Upper lobe of right lung (tissue), 1 donor: ENCODE measurements at places on chromosomes 2 and 18.

DNA sequence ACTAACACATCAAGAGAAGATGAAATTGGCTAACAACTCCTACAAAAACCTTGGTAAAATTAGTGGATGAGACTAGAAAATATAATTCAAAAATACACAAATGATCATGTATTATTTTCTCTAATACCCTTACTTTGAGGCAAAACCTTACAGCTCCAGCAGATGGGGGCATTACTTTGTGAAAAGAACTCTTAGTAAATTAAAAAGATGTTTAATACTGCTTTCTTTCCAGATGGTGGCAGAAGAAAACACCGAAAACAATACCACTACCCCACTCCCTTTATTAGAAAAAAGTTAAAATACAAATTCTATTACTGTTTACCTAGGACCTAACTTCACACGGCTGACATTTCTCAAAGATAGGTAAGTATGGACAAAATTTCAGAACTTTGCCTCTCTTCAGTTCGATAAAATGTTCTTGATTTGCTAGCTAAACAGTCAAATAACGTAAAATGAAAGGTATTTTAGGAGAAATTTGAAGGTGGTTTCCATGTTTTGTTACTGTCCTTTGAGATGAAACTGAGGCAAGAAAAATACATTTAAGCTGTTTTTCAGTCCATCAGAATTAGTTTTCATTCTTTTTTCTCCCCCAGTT is 30.6 kb downstream of the ORC4 start:
- no peak for DNase-seq

DNA sequence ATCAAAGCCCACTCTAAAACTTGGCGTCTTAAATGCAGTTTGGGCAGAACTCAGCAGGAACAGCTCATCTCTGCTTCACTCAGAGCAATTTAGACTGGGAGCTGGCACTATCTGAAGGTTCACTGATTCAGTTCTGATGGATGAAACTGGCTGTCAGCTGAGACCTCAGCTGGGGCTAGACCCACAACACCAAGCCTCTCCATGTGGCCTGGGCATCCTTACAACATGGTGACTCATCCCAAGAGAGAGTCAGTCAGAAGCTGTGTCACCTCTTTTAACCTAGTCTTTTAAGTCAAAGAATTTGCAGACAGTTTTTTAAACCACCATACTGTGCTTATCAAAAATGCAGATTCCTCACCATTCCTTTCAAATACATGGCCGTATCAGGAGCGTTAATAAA is 62.6 kb upstream of the ZNF397 start:
- DNase-seq: no peak

DNA sequence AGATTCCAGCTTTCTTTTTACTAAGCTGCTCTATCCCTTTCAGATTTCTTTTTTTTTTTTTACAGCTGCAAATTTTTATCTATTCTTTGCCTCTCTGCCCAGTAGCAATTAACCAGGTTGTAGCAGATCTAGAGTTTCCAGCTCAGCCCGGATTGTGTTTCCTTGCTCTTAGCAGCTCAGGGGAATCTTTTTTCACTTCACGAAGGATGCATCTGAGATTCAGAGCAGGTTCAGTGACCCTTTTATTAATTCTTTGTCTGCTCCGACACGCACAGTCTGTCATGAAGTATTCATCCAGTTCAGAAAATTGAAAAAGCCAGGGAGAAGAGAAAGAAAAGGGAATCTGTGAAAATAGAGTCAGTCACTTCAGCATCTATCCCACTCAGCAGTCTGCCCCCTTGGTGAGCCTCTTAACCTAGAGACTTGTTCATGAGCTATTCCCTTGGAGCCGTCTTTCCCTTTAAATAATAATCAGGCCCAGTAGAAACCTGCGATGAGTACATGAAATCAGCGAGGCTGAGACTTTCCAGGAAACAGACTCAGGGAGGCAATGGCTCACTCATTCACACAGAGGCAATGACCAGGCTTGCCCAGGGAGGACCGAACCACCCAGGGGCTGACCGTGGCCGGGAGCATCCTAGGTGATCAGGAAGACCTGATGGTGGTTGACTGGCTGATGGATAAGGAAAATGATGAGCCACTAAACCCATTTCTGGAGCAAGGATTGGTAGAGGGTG is 103.4 kb upstream of the ITGA6 start:
- no peak for DNase-seq

- DNase-seq: peak; percentile 50
Observed at GRCh38 chr2:233434666-233435330, 80.5 kb downstream of the DGKD start.

DNA sequence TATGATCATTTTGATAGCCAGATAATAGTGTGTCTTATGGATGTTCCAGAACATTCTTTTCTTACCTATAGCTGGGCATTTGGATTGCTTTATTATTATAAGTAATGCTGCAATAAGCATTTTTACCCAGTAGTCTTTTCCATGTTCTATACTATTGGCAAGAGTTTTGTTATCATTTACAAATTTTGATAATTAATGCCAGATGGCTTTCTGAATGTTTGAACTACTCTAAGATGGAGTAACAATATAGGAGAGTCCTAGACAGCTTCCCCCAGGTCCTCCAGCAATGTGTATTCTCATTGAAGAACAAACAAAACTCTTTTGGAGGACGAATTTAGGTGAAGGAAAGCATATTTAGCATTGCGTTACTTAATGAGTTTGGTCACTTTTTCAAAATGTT is 73.0 kb downstream of the INPP4A start:
- DNase-seq: no peak

- DNase-seq: no peak
Observed at GRCh38 chr2:20633001-20633400, 17.9 kb downstream of the HS1BP3 start.

GRCh38 chr2:44570777-44571176 is 209.0 kb downstream of the CAMKMT start:
- no peak for DNase-seq

- DNase-seq: no peak
Observed at GRCh38 chr2:53053937-53054336, 713.7 kb upstream of the CHAC2 start.

- DNase-seq: peak; percentile 78
Observed at GRCh38 chr2:75064691-75065396, 106.4 kb downstream of the POLE4 start.

- DNase-seq: no peak
Observed at GRCh38 chr18:50289108-50289443, 1.6 kb upstream of the CXXC1 start.

DNA sequence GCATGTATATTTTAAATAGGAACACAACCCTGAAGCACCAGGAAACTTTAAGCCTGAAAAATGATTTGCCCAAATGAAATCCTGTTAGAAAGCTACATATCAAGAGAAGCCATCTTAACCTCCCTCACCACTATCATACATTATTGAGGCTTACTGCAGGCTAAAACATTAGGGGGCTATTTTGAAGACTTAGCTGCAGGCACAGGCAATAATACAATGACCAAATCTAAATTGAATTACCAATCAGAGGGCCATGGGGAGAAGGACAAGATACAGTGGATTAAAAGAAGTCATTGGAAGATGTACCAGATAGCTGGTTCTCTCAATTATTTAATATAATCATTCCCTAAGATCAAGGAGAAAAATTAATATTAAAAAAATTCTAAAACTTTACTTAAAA is 73.7 kb downstream of the THADA start:
- DNase-seq: no peak

DNA sequence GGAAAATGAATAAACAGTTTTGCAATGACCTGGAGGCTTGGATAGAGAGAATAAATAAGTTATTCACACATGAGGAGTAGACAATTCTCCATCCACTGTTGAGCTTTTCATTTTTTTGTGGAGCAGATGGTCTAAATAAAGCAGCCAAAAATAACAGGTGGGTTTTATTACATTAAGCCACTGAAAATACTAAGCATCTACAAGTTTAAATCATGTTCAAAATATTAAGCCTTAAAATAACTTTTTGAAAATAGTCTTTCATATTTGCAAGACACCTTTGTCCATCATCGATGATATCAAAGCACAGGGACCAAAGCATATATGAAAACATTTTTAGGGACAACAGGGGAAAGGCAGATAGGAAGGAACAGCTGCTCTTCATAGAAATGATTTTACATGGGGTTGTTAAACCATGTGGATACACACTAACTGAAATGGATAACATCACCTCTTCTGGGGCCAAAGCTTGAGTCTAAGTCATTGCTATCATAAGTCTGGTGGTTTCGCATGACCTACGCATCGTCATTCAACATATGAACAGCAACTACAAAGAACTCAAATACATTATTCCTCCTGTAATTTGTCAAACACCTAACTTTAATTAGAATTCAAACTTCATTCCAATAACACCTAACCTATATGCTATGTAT is 197.6 kb upstream of the CHST9 start:
- DNase-seq: no peak

GRCh38 chr18:48928787-48929186 is 22.0 kb downstream of the SMAD7 start:
- DNase-seq: peak; percentile 87

DNA sequence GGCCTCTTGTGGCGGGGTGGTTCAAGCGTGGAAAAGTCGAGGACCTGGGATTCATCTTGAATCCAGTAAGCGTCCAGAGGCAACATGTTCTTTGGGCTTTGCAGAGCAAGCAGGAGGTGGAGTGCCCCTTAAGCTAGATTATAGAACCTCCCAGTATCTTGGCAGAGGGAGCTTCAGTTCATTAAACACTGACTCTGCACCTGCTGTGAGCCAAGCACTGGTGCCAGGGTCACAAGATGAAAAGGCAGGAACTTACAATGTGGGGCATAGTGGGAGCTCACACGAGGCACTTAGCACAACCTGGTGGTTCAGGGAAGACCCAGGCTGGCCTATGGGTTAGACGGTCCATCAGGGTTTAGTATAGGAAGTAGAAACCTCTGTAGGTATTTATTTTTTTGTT is 7.4 kb upstream of the FZD5 start:
- no peak for DNase-seq

DNA sequence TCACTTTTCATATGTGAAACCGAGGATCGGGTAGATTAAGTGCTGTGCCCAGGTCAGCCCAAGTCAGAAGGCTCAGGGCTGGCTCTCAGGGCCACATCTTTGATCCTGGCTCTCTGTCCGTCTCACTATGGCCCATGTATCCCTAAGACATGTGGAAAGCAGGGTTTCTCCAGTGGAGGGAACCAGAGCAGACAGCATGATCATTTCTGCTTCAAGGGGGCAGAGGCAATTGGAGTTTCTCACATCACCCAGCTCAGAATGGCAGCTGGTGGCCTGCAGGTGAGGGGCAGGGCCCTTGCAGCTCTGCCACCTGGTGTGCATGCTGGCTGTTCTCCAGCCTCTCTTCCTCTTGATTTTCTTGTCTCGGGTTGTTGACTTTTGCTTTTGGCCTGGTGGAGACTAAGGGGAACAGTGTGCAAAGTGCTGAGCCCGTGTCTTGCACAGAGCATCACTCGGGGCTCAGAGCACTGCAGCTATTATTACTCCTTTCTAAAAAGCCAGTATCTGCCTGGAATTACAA is 27.0 kb downstream of the LDLRAD4 start:
- peak; percentile 39 for DNase-seq

DNA sequence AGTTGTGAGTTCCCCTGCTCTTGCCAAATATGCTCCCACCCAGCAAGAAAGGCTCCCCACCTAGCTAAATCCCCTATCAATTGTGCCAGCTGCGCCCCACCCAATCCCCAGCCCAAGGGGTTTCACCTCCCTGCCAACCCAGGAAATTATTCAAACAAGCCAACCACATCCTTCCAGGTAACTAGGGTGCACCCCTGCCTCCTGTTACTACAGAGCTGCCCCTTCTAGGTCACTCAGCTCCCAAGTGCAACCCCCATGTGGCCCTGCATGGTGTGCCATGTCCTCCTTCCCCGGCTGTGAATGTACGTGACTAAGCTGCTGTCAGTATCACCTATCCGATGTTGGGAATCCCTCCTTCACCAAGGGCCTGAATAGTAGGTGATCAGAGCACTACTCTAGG is 91.2 kb upstream of the LDAH start:
- DNase-seq: no peak

GRCh38 chr2:214995926-214996670 is 142.3 kb downstream of the ABCA12 start:
- no peak for DNase-seq

DNA sequence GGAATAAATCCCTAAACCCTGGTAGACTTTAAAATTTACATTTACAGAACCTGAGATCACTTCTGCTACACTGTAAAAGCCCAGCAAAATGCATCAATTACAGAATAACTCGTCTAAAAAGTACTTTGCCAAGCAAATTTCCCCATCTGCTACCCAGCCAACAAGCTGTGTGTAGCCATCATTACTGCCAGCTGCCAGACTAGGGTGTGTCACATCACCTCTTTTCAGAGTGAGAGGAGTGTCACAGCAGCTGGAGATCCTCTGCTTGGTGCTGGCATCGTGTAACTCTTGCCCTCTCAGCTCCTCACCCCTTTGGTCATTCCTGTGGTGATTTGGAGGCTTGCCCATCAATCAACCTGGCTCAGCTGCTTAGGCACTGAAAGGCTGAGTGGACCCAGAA is 340.4 kb upstream of the MMADHC start:
- DNase-seq: no peak

DNA sequence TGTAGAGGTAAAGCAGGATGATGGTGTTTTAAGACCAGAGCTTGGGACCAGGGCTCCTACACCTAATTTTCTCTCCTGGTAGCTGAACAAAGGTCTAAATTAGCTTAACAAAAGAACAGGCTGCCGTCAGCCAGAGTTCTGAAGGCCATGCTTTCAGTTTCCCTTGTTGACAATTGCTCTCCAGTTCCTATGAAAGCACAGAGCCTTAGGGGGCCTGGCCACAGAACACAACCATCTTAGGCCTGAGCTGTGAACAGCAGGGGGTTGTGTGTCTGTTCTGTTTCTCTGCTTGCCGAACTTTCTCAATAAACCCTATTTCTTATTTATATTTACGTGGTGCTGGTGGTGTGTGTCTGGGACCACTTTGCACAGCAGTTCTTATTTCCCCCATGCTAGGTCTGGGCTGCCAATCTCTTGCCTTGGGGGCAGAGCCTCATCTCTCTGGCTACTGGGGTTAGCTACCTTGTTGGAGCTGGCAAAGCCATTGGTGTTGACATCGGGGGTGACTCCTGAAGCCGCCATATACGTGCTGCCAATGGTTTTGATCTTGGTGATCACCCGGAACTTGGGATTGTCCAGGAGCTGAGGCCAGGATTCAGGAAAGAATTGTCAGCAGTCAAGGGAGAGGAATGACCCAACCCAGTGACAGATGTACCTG is 29.0 kb downstream of the CENPO start:
- DNase-seq: no peak

DNA sequence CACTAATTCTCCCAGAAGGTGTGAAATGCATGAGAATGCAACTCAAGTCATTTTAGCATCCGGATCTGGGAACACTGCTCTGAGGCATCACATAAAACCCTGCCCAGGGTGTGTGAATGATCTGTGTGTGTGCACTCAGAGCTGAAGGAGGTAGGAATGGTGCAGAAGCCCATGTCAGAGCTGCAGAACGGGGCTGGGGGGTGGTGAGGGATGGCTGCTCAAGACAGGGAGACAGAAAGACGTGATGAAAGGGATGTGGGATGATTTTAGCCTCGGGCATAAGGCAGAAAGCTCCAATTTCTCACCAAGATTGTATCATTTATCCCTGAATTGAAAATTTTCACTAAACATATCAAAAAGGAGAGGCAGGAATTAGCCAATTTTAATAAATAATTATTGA is 369.1 kb downstream of the EIPR1 start:
- no peak for DNase-seq
